Spleen (tissue), 13 donors: ENCODE measurements at places on chromosomes 7 and 10. TPM values are rescaled to one million over a fixed set of nuclear protein-coding genes. Genes with fewer than 3 reads are reported as not detected.

- no peaks in the 10 kb centered on the region for H3K4me1 ChIP-seq
- H3K27ac ChIP-seq, result no peak overlapping the region
- no peaks in the 10 kb centered on the region for H3K36me3 ChIP-seq
- DNase-seq, result no peak
- H3K4me3 ChIP-seq, result no peak overlapping the region
- no peaks in the 10 kb centered on the region for H3K27me3 ChIP-seq
Measured at GRCh38 chr7:4361774-4362173, 320.3 kb upstream of the FOXK1 start.

DNA sequence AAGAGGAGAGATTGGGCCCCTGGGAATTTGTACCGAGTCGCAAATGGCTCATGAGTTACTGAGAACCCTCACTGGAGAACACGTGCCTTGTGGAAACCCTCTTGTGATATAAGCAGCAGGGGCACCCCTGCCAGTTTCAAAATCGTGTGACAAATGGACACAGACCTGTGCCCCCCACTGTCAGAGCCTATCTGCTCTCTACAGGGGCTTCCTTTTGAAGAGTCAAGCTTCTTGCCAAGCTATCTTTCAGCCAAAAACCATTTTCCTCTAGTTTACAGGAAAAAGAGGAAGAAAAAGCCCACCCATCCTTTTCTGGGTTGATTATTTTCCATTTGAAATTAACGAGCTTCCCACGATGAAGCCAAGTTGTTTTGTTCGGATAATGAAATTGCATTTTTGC lies 64.1 kb upstream of the MPP7 start:
- no peak overlapping the region for H3K4me3 ChIP-seq
- no peaks in the 10 kb centered on the region for H3K36me3 ChIP-seq
- H3K4me1 ChIP-seq, result peaks cover 3% of the 10 kb centered on the region
- DNase-seq, result no peak
- no peaks in the 10 kb centered on the region for H3K27me3 ChIP-seq
- no peak overlapping the region for H3K27ac ChIP-seq

The LDB3 gene
- not detected for total RNA-seq

- no peaks in the 10 kb centered on the region for H3K36me3 ChIP-seq
- no peaks in the 10 kb centered on the region for H3K27me3 ChIP-seq
- no peaks in the 10 kb centered on the region for H3K4me1 ChIP-seq
- no peak overlapping the region for H3K4me3 ChIP-seq
- no peak overlapping the region for H3K27ac ChIP-seq
- no peak for DNase-seq
Measured at GRCh38 chr10:2301227-2301626, 563.9 kb upstream of the ADARB2 start.

The GPR15LG gene
- not detected for total RNA-seq

GRCh38 chr10:6023661-6024333 lies 38.4 kb downstream of the IL2RA start:
- no peaks in the 10 kb centered on the region for H3K27me3 ChIP-seq
- no peak overlapping the region for H3K4me3 ChIP-seq
- no peak for DNase-seq
- no peak overlapping the region for H3K27ac ChIP-seq
- peaks cover 9% of the 10 kb centered on the region for H3K4me1 ChIP-seq

DNA sequence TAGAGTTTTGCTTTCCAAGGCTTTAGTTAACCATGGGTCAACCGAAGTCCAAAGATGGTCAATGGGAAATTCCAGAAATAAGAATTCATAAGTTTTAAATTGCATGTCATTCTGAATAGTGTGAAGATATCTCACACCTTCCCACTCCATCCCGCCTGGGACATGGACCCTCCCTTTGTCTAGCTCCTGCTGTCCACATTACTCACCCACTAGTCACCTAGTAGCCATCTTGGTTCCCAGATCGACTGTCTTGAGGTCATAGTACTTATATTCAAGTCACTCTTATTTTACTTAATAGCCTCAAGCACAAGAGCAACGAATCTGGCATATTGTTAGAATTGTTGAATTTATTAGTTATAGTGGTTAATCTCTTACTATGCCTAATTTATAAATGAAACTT lies 366.6 kb downstream of the PRPF18 start:
- H3K36me3 ChIP-seq, result no peaks in the 10 kb centered on the region
- no peak overlapping the region for H3K27ac ChIP-seq
- H3K4me1 ChIP-seq, result no peaks in the 10 kb centered on the region
- H3K27me3 ChIP-seq, result no peaks in the 10 kb centered on the region
- no peak overlapping the region for H3K4me3 ChIP-seq
- DNase-seq, result no peak

The GBX1 gene
- total RNA-seq, result not detected

GRCh38 chr10:4672201-4672600 lies 153.8 kb upstream of the AKR1E2 start:
- no peak overlapping the region for H3K4me3 ChIP-seq
- H3K4me1 ChIP-seq, result no peaks in the 10 kb centered on the region

DNA sequence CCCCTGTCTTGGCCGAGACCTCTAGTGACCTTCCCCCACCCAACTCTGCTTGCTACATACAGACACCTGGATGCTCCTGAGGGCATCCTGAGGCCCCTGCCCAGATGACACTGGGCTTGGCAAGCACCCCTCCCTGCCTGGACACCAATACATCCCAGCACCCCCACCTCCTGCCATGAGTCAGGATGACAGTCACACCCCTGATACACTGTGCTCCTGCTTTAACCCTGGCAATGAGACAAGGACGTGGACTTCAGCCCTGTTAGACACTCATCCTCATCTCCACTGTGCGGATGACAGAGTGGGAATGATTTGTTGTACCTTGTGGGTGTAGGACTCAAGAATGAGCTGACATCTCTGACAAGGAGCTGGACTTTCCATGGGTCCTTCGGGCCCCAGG lies 186.3 kb upstream of the ADCY1 start:
- H3K27ac ChIP-seq, result no peak overlapping the region
- H3K27me3 ChIP-seq, result no peaks in the 10 kb centered on the region
- H3K36me3 ChIP-seq, result no peaks in the 10 kb centered on the region

The FFAR4 gene
- total RNA-seq, result not detected

The MOGAT3 gene
- total RNA-seq, result not detected

The CFTR gene
- not detected for total RNA-seq

GRCh38 chr7:16960337-16960965 lies 78.7 kb upstream of the AGR3 start:
- H3K27me3 ChIP-seq, result no peaks in the 10 kb centered on the region
- no peaks in the 10 kb centered on the region for H3K4me1 ChIP-seq
- no peak overlapping the region for H3K4me3 ChIP-seq
- no peak for DNase-seq
- H3K36me3 ChIP-seq, result no peaks in the 10 kb centered on the region

DNA sequence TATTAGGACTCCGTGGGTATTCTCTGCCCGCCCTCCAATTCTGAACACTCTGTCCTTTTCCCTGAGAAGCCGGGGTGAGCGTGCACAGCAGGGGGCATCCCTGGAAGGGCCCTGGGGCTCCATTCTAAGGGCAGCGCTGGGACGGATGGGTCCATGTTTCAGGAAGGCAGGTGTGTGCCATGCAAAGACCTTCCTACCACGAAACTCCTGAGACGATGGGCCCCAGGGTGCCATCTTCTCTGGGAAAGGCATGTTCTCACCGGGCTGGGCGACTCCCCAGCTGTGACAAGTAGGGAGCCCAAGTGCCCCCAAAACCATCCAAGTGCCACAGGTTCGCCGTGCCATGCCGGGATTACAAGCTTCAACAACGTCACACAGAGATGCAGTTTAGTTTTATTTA lies 256.7 kb downstream of the DNAJB6 start:
- H3K27ac ChIP-seq, result no peak overlapping the region
- H3K4me3 ChIP-seq, result no peak overlapping the region
- H3K27me3 ChIP-seq, result peaks cover 7% of the 10 kb centered on the region
- H3K36me3 ChIP-seq, result no peaks in the 10 kb centered on the region
- DNase-seq, result peak; percentile 31
- no peaks in the 10 kb centered on the region for H3K4me1 ChIP-seq

DNA sequence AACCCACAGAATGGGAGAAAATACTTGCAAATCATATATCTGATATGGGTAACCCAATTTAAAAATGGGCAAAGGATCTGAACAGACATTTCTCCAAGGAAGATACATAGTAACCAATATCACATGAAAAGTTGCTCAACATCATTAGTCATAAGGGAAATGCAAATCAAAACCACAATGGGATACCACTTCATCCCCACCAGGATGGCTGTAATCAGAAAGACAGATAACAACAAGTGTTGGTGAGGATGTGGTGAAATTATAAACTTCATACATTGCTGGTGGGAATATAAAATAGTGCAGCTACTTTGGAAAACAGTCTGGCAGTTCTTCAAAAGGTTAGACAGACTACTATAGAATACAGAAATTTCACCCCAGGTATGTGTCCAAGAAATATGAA lies 19.3 kb downstream of the AOC1 start:
- H3K27ac ChIP-seq, result no peak overlapping the region
- DNase-seq, result no peak
- peaks cover 6% of the 10 kb centered on the region for H3K4me1 ChIP-seq
- H3K4me3 ChIP-seq, result no peak overlapping the region
- H3K27me3 ChIP-seq, result no peaks in the 10 kb centered on the region

GRCh38 chr7:80151274-80151665 lies 16.6 kb downstream of the GNAI1 start:
- no peaks in the 10 kb centered on the region for H3K27me3 ChIP-seq
- no peaks in the 10 kb centered on the region for H3K4me1 ChIP-seq
- no peak for DNase-seq
- H3K36me3 ChIP-seq, result no peaks in the 10 kb centered on the region
- H3K27ac ChIP-seq, result no peak overlapping the region
- H3K4me3 ChIP-seq, result no peak overlapping the region
